Aortic smooth muscle cell (primary cell): ENCODE measurements at places on chromosomes 1 and 21. TPM values are rescaled to one million over a fixed set of nuclear protein-coding genes. Genes with fewer than 3 reads are reported as not detected.

Gene STIL
- total RNA-seq: 6.1 and 8.1 TPM in 2 replicates

Gene DNM3
- 1.1 and 1.2 TPM in 2 replicates for total RNA-seq

Gene HTR6
- total RNA-seq: 0.06 and 0.13 TPM in 2 replicates

Gene GJA5
- total RNA-seq: 0.31 and 1.5 TPM in 2 replicates

Gene CA6
- not detected in 2 replicates for total RNA-seq

Gene OR2T11
- not detected in 2 replicates for total RNA-seq

Gene PGBD2
- total RNA-seq: 4.0 and 4.5 TPM in 2 replicates
